Suppressor macrophage (primary cell): ENCODE measurements at places on chromosomes 12 and 14.
A peak's percentile ranks its signal among the peaks of the same experiment; 100 is the strongest.

DNA sequence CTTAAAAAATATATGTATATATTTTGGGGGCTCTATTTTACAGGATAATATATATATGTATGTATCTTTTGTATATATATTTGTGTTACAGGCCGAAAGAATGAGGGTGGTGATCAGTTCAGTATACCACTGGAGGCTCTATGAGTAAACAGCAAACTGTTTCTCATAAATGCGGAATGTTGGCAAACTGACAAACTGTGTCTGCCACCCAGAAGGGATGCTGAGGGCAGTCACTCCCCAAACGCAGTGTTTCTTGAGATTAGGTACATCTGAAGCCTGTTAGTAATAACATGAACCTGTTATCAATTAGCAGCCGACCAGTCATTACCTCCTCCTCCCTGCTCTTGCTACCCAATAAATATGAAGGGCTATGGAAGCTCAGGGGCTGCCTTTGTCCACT, 20.8 kb downstream of the TNFAIP2 start:
- DNase-seq, result no peak

- DNase-seq, result peak; percentile 32
These were observed 484 bp downstream of the ALKBH1 start for GRCh38 chr14:77707355-77707723.

DNA sequence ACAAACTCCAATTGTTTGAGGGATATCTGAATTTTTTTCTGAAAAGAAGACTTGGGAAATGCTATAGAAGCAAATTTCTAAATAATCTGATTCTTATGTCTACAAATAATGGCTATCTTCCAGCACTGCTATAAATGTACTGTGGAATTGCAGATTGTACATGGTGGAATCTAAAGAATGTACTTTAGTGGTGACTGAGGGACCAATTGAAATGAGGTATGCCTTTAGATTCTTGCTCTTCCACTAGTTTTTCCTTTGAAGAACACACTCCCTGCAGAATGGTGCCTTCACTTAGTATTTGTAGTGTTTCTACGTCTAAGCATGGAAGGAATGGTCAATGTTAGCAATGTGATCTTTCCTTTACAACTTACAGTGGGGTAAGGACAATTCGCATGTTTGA, 11.7 kb upstream of the PRB4 start:
- no peak for DNase-seq

DNA sequence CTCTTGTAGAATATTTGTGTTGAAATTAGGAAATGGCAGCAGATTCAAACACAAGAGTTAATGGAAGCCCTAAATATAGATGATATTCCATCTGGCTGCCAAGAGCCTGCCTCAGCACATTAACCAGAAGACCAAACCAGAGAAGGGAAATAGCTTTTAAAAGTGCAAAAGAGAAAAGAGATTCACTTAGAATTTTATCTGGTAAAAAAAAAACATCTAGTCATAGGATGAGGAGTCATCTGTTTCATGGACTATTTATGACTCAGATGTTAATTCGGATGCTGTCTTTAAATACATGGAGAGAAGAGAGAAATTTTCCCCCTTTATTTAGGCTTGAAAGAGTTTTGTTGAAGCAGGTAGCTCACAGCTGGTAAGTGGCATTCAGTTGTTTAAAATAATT, 201.6 kb upstream of the NUDT4 start:
- DNase-seq, result peak; percentile 47

DNA sequence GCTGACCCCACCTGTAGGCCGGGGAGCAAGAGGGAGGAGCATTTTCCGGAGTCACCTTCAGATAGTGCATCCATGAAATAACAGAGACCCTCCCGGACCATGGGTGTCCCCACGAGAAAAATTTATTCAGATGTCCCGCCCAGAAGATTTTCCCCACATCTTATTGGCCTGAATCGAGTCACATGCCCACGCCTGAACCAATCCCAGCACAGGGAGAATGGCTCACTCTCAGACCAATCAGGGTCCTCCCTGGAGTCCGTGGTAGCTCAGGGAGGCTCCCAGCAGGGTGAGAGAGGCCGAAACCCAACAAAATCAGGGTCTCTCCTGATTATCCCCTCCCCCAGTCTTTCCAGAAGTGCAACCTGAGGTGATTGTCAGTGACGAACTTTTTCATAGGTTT, 16.4 kb upstream of the NCOR2 start:
- no peak for DNase-seq

DNA sequence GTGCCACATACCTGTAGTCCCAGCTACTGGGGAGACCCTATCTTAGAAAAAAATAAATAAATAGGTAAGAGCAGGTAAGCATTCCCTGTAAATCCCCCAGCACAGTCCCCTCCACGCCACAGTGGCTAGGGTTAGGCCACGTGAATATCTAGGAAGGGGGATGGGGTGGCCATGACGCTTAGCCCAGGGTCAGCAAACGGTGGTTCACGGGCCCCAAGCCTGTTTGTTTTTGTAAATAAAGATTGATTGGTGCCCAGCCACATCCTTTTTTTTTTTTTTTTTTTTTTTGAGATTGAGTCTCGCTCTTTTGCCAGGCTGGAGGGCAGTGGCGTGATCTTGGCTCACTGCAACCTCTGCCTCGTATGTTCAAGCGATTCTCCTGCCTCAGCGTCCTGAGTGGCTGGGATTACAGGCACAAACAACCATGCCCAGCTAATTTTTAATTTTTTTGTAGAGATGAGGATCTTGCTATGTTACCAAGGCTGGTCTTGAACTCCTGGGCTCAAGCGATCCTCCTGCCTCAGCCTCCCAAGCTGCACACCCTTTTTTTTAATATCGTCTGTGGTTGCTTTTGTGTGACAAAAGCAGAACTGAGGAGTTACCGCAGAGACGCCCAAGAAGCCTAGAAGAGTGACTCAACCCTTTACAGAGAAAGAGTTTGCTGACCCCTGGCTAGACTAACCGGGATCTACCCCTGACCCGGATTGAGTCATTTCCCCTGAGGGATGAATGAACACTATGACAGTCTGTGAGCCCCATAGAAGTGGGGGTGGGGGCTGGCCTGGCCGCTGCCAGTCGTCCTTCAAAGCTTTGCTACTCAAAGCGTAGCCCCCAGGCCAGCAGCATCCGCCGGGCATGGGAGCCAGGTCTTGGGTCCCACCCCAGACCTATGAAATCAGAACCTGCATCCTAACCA, 113.7 kb upstream of the NCOR2 start:
- DNase-seq, result peak; percentile 97

DNA sequence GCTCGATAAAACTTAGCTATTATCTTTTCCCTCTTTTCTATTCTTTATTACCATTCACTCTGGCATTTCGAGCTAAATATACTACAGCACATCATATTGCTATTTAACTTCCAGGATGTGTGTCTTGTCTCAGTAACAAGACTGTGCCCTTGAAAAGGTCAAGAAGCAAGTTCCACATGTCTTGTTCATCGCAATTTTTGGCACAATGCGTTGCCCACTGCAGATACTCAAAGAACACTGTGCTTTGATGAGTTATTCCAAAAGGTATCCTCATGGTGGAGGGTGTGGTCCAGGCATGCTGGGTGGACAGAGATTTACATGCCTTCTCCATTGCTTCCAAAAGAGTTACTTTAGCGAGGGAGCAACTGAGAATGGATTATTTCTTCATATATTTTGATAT, 6.6 kb downstream of the E2F7 start:
- DNase-seq, result no peak

DNA sequence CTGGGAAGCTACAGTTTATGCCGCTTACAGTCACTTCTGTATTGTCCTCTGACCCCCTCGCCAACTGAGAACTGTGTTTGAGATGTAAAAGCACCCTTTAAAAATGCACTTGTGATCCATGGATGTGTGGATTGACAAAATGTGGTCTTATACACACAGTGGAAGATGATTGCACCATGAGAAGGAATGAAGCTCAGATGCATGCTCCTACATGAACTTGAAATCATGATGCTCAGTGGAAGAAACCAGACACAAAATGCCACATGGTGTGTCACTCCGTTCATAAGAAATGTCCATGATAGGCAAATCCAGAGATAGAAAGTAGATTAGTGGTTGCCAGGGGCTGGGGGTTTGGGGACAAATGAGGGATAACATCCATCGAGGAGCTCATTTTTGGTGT, 58.0 kb downstream of the PITPNM2 start:
- DNase-seq, result no peak

DNA sequence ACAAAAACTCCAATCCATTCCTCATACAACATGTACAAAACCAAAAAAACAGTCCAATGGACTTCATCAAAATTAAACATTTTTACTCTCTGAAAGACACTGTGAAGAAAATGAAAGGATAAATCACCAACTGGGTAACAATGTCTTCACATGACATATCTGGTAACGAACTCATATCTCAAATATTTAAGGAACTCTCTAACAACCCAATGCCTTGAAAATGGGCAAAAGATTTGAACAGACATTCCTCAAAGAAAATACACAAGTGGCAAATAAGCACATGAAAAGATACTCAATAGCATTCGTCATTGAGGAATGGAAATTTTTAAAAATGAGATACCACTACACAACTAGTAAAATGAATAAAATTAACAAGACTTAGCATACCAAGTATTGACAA, 198.7 kb upstream of the RASSF8 start:
- DNase-seq, result no peak

GRCh38 chr12:72610854-72611358, 338.7 kb downstream of the TRHDE start:
- no peak for DNase-seq

DNA sequence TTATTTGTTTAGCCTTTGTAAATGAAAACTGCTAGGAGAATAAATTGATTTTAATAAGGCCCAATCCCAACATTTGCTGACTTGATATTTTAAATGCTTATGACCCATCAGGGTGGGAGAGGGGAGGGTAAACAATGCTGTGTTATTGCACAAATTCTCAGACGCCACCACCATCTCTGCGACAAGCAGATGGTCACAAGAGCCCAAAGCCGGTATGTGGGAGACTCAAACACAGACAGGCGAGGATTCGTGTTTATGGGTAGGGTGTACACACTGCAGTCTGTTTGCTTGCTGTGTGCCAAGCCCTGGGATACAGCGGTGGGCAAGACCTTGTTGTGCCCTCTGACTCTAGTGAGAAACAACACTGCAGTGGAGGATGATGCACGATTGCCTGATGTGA, 39.2 kb upstream of the PWP1 start:
- no peak for DNase-seq

DNA sequence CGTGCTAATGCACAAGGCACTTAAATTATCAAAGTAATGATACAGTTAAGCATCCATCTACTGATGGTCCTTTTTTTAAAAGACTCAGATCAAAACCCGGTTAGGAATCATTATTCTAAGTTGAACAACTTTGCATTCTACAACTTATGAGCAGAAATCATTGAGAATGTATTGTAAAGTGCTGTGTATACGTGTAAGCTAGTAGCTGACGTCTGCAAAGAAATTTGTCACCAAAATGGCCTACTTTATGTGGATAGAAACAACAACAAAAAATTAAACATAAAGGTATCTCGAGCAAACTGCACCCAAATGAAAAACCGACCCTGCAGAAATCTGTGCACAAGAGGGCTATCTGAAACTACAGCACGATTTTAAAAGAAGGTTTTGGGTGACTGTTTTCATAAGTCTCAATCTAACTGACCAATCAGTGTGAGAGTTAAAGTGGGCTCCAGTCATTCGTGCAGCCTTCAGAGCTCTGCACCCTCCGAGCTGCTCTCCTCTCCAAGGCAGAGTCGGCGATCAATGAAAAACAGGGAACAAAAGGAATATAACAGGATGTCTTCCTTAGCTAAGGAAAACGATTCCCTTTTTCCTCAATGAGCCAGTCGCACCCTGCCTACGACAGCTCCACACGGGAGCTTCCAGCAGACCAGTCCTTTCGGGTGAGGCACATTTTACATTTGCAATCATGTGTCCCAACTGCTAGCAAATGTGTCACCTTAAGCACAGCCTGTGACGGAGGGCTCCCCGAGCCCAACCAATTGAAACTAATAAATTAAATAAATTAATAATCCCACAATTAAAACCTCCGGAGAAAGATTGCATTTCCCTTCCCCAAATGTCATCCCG, 200.7 kb upstream of the FOXN3 start:
- DNase-seq, result peak; percentile 43

DNA sequence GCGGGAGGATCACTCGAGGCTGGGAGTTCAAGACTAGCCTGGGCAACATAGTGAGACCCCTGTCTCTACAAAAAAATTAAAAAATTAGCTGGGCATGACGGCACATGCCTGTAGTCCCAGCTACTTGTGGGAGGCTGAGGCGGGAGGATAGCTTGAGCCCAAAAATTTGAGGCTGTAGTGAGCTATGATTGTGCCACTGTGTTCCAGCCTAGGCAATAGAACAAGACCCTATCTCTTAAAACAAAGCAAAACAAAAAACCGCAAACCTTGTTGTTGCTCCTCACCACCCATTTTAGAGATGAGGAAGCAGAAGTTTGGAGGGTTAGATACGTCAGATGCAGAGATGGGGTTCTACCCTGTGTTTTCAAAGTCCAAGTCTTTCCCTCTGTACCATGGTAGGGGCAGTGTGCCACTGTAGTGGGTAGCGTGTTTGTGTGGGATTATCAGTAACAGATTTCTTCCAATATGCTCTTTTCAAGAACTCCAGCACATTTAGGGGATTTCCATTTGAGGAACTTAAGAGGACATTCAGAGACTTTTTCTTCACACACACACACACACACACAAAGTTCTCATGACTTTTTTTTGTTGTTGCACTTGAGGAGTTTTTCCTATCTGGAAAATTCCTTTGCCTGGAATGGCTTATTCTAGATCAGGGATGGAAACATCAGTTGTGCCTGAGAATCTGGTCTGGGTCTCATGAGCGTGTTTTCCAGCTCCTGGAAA, 186.5 kb downstream of the CHST11 start:
- peak; percentile 94 for DNase-seq

GRCh38 chr14:37792124-37792523, 196.7 kb downstream of the TTC6 start:
- DNase-seq, result no peak

DNA sequence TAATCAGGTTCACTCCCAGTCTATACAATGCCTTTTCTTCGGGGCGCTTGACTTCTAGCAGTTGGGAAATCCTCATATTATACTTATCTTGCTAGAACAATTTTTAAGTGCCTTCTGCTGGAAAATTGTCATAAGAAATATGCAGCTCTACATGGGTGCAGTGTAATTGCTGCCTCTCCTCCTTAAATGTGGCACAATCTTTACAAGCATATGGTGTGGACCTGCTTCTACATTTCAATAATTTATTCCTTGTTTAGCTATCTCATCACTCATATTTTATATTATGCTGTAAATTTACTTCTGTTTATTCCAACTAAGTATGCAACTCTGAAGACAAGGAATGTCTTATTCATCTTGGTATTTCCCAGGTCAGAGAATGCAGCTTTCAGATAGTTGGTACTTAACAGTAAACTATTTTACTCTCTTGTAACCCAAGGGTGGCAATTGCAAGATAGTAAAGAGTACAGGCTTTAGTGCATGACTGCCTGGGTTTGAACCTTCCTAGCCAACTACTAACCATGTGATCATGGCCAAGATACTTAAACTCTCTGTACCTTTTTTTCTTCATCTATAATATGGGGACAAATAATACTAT, 43.6 kb upstream of the GAS2L3 start:
- DNase-seq, result no peak
